ENCODE measurements at places on chromosomes 6 and 20. TPM values are rescaled to one million over a fixed set of nuclear protein-coding genes. Genes with fewer than 3 reads are reported as not detected.

DNA sequence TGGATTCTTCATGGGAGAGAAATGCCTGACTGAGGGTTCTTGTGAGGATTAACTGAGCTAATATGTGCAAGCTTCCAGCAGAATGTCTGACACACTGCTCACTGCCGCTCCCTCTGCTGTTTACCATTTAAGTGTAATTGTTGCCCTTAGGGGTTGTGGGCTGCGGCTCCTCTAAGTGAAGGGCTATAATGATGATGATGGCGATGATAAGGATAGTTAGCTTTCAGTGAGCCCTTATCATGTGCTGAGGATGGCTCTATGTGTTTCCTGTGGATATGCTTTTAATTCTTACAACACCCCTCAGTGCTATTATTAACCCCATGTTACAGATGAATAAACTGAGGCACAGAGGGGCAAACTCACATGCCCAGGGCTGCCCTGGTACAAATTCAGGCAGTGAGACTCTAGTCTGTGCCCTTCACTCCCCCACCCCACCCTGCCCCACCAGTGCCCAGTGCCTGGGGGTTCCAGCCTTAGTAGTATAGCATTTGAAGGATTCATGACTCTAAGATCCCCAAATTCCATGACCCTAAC lies 33.4 kb downstream of the TGM2 start:
- no peak for DNase-seq

GRCh38 chr6:79548304-79548703 lies 11.1 kb upstream of the LCA5 start:
- DNase-seq: no peak

PPIL4 gene
- total RNA-seq: 15.6 TPM

GRCh38 chr20:33862709-33863403 lies 51.7 kb downstream of the CHMP4B start:
- peak; percentile 65 for DNase-seq

SIM1 gene
- not detected for total RNA-seq

TREM1 gene
- total RNA-seq: 0.92 TPM

GRCh38 chr20:62063315-62063980 lies 2.2 kb downstream of the TAF4 start:
- DNase-seq: no peak

- DNase-seq: no peak
Observed at GRCh38 chr20:25257756-25258475, 10.0 kb downstream of the PYGB start.

- no peak for DNase-seq
Observed at GRCh38 chr20:37885593-37886503, 17.1 kb upstream of the VSTM2L start.

DNA sequence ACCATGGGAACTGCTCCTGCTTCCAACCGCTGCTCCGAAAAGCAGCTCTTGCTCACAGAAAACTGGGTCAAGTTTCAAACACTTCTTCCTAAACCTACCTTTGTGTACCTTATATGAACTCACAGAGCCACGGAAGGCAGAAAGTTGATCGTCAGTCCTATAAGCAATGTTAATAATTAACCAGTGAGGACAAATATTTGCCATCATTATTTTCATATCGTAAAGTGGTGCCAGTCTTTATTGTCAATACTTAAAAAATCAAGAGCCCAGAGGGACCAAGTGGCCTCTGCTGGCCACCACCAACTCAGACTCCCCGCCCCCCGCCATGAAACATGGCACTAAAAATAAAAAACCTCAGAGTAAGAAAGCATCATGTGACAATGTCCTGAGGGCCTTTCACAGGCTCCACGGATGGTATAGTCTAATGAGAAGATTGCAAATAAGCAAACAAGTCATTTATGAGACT lies 9.1 kb upstream of the PBOV1 start:
- no peak for DNase-seq

DNA sequence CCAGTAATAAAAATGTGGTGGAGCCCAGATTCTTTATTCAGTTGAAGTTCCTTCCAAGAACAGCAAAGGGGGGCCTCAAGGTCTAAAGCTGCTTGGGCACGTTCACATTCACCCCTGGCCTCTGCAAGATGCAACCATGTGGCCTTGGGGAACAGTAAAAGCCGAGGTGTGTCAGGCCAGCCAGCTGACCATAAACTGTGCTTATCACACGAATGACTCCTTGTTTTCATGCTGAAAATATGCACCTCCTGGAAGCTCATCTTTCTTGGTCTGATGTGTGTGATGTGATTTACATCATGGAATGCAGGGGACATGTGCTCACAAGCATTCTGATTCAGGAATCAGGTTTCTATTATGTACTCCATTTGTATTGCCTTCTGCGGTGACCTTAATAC lies 211.6 kb upstream of the MARCKS start:
- no peak for DNase-seq

DNA sequence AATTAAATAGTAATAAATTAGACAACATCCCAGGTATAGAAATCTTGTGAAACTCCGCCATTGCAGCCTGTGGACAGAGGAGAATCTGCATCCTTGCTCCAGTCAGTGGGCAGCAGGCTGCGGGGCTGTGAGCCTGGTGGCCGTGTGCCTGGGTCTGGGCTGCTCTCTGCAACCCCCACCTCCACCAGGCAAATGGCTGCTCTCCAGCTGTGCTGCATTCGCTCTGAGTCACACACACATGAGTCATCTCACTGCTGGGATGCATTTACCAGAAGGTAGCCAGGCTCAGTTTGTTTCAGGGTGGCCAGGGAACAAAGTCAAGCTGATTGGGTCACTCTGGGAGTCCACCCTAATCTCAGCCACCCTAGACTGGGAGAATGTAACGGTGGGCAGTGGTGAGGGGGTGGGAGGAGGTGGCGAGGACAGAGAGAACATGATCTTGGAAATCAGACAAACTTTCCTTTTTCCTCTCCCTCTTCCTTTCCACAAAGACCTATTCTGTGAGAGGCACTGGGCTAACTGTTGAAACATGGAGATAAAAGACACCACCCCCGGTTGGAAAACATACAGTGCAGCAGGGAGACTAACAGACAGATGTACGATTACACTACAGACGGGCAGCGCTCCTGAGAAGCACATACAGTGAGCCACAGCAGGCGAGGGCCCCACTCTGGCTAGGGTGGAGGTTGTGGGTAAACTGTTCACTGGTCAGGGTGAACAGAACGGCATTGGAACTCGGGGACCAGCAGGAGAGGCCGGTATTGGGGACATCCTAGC lies 59.2 kb downstream of the TRAM2 start:
- DNase-seq: peak; percentile 89

- no peak for DNase-seq
Observed at GRCh38 chr6:7759320-7759719, 33.4 kb downstream of the BMP6 start.

SASH1 gene
- 31.8 TPM for total RNA-seq

DNA sequence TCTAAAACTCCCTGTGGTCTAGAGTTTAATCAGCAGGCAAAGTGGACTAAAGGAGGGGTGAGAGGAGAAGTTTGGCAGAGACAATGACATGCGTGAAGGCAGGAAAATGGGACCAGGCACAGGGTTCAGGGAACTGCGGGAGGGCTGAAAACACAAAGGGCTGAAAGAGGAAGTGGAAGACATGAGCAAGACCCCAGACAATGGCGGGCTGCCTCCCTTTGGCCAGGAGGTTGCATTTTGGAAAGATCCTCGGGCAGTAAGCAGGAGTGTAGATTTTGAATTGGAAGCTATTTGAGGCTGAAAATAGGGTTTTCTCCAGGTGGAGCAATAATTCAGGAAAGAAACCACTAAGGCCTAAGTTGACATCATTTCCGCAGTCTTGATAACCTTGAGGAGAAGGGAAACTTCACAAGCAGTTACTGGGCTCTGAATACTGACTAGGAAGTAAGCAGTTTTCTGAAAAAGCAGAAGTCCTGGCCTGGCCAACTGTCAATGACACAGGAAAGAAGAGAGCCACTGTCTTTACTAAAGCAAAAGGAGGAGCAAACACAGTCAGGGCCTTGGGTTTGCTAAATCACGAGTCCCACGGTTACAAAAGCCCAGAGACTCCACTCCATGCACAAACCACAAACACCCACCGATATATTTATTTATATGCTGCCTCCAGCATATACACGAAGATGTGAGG lies 3.4 kb downstream of the LY86 start:
- no peak for DNase-seq

- no peak for DNase-seq
Observed at GRCh38 chr6:41036186-41036585, 2.8 kb downstream of the UNC5CL start.

DNA sequence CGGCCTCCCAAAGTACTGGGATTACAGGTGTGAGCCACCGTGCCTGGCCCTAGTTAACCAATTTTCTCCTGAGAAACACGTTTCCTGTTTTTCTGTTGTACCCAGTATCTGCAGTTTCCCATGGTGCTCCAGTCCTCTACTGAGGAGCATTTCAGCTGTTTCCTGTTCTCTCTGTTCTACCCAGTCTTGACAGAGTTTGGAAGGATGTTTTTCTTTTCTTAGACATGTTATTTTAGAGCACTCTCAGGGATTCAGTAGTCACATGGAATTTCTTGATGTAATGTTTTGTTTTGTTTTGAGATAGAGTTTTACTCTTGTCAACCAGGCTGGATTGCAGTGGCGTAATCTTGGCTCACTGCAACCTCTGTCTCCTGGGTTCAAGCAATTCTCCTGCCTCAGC lies 129.8 kb upstream of the TIAM2 start:
- DNase-seq: no peak

GRCh38 chr6:155117256-155117655 lies 122.1 kb downstream of the TIAM2 start:
- no peak for DNase-seq

GGTLC1 gene
- total RNA-seq: not detected

GRCh38 chr6:15453622-15454021 lies 207.8 kb downstream of the JARID2 start:
- DNase-seq: no peak

ANGPT4 gene
- 0.05 TPM for total RNA-seq

DNA sequence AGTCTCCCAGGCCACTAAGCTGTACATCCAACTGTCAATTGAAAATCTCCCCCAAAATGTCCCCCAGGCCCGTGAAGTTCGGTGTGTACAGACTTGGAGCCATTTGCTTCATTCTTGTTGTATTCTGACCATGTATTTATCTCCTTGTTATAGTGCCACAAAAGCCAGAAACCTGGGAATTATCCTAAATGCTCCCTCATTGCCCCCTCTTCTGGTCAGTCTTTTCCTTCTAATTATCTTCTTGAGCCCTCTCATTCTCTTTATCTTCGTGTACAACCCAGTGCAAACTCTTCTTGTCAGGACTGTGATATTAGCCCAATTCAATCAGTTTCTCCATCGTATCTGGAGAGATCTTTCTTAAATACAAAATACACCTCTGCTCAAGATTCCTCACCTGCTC lies 64.7 kb downstream of the RFX6 start:
- no peak for DNase-seq

Data from left ventricle myocardium superior (tissue), 1 donor.